ENCODE measurements at places on chromosomes 13 and 19.

DNA sequence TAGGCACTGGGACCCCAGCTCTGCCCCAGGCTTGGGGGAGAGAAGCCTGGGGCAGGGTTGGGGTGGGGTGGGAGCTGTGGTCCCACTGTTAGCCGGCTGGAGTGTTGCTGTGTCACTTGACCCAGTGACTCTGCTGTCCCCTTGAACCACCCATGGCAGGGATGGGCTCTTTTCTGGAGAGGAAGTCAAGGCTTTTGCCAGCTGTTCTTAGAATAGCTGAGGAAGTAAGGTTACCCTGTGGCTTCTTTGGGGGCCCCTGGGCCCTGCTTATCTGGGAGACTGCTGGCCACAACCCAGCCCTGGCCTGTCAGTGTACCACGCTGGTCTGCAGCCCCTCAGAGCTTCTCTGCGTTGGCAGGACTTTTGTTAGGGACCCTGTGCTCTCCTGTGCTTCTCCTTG is 9.1 kb downstream of the PNPLA6 start:
- DNase-seq: no peak

- no peak for DNase-seq
Observed at GRCh38 chr13:22839603-22840530, 340.9 kb upstream of the SGCG start.

DNA sequence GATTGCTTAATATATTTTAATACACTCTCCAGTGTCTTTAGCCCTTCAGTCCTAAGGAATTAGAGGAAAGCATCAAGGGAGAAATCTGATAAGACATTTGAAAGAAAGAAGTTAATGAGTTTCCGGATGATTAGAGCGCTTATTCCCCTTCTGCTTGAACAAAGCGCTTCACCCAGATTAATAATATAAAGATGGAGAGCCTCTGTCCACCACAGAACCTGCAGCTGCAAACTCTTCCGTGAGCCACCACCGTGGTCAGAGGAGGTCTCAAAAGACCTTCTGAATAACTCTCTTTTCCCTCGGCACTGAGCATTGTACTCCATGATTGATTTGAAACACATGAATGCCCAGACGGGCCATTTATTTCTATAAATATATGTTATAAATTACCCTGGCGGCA is 14.2 kb upstream of the TUBGCP3 start:
- DNase-seq: peak; percentile 28

- DNase-seq: no peak
Observed at GRCh38 chr19:271856-272255, 19.3 kb downstream of the PLPP2 start.

DNA sequence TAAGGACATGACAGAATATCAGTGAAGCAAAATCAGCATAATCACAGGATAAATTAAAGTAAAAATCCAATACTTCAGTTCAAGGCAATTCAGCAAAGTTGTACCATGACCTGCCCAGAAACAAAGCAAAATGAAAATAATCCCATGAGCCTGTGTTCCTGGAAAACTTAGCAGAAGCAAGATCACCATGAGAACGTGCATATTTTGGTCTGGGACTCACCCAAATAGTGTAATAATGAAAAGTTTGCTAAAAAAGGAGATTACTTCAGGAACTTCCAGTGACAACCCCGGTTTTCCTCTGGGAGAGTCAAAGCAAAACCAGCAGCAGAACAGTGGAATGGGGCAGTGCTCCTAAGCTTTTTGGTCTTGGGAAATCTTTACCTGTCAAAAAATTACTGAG is 14.9 kb upstream of the RPL21 start:
- no peak for DNase-seq

DNA sequence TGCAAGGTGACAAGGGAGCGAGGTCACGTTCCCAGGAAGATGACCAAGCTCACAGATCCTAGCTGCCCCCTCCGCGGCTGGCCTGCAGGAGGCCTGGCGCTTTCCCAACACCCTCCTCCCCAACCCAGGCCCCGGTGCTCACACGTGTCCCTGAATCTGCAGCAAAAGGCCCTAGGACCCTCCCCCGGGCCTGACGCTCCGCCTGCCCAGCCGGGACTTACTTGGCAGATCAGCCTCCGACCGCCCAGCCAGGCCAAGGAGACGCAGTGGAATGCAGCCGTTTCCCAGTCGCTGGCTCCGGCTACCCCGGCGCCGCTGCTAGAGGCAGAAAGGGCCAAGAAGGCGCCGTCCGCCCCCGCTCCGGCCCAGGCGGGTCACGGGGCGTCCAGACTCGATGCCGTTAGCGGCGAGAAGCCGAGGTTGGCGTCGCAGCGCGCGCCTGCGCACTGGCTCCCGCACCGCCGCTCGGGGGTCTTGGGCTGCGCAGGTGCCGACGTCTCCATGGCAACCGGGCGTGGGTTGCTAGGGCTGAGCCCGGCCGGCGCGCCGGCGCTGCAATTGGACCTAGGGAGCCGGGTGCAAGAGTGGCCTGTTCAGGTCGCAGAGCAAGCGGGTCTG is at the start of gene PNMA8A:
PNMA8A (minus strand) TSS at position 448 of the 618 bp plus-strand sequence. CDS start 528 bp downstream, outside the sequence.
- DNase-seq: peak; percentile 88

DNA sequence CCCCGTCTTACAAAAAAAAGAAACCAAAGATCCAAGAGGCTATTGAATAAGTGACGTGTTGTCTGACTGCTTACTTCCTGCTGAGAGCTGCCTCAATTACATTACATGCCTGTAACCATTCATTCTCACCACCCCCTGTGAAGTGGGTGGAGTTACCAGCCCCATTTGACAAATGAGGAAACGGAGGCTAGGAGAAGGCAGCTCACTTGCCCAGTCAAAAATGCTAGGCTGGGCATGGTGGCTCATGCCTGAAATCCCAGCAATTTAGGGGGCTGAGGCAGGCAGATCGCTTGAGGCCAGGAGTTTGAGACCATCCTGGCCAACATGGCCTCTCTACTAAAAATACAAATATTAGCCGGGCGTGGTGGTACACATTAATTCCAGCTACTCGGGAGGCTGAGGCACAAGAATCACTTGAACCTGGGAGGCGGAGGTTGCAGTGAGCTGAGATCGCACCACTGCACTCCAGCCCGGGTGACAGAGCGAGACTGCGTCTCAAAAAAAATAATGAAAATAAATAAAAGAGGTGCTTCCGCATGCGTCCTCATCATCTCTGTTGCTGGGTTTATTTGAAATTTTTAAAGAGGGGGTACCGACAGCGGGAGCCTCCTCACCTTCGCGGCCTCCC is 499 bp downstream of the LSM7 start:
- DNase-seq: peak; percentile 41

DNA sequence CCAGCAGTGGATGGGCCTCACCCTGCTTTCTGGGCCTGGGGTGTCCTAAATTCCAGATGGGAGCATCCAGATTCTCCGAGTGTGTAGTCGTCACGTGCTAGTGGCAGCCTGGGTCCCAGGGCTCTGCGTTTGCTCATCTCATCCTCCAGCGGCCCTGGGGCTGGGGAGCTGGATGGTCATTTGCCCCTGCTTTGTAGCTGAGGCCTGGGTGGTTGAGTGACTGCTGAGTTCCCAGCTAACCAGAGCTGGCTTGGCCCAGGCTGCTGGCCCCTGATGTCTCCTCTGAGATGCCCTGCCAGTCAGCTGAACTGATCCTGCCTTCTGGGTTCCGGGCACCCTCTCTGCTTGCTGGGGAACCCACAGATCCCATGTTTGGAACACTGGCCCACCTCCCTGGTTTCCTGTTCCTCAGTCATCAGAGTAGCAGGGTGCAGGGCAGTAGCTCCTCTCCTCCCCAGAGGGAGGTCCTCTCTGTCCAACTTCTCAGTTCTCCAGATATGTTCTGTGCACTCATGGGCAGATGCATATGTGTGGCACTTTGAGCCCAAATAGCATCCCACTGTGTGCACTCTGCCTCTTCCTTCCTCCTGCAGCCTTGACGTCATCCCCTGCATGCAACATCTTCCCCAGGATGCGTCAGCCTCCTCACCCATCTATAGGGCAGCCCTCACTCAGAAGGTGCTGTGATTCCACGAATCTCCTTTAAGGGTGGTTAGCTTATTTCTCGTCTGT is 22.4 kb upstream of the CRTC1 start:
- DNase-seq: no peak

DNA sequence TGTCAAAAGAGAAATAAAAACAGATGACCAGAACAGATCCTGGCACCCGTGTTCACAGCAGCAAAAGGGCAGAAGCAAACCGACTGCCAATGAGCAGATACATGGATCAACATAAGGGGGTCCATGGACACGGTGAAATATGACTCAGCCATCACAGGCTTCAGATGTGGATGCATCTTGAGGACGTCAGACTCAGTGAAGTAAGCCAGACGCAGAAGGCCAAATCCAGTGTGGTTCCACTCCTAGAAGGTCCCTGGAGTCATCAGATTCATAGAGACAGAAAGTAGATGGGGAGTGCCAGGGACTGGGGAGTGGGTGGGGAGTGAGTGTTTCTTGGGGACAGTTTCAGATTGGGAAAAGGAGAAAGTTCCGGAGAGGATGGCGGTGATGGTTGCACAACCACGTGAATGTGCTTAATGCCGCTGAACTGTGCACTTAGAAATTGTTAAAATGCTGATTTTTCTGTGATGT is 28.8 kb upstream of the SEMA6B start:
- no peak for DNase-seq

DNA sequence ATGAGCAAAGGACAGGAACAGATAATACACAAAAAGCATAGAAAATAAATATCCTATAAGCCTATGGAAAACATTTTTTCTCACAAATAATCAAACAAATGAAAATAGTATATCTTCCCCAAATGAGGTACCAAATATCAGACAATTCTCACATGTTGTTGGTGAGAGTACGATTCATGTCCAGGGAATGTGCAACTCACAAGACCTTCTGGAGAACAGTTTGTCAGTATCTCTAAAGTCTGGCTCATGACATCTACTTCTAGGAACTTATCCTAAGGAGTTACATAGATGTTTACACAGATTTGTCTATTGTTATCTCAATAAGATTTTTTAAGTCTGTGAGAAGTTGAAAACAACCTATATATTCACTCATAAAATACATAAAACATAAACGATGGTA is 80.3 kb upstream of the ARHGEF7 start:
- no peak for DNase-seq

DNA sequence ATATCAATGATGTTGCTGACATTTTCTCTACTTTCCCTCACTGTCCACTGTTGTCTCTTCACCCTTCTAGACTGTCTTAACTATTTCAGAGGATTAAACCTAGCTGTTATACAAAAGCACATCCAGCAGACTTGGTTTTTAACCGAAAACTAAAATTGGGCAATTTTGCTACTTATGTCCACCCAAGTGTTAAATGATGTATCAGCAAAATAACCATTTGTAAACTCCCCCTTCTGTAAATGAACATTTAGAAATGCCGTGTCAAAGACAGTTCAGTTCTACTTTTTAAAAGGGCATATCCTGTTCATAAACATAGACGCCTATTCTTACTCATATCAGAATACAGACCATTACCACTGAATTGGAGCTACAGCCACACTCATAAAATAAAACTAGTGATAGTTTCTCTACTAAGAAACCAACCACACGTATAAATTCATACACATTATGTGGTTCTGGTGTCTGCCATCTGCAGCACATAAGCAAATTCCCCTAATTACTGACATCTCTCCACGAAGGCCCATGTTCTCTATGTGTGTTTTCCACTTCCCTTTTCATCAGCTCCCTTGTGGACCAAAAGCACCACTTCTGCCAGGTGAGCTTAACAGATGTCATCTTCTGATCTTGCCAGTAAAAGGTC is 1091.8 kb downstream of the PCDH9 start:
- DNase-seq: no peak

DNA sequence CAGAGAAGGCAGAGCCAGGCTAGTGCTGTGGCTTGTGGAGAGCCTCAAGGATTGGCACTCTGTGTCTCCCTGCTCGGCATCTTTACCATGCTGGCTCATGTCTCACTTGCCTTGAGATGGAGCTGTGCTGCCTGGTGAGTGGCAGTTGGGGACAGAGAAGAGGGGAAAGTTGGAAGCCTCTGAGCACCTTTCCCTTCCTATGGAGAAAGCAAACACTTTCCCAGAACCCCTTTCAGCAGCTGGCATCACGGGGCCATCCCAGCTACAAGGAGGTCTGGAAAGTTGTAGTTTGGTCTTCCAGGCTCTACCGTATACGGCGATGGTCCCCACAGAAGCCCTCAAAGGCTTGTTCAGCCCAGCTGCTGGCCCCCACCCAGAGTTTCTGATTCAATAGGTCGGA is 58.7 kb downstream of the DPF1 start:
- no peak for DNase-seq

GRCh38 chr13:97566907-97567306 is 132.9 kb downstream of the RAP2A start:
- no peak for DNase-seq
